Right hindlimb (tissue), 1 donor: ENCODE measurements at places on chromosomes 13 and 19.

GRCh38 chr13:44385847-44386246, 12.2 kb downstream of the SERP2 start:
- no peak for DNase-seq

GRCh38 chr13:31394506-31394905, 194.7 kb downstream of the B3GLCT start:
- no peak for DNase-seq

DNA sequence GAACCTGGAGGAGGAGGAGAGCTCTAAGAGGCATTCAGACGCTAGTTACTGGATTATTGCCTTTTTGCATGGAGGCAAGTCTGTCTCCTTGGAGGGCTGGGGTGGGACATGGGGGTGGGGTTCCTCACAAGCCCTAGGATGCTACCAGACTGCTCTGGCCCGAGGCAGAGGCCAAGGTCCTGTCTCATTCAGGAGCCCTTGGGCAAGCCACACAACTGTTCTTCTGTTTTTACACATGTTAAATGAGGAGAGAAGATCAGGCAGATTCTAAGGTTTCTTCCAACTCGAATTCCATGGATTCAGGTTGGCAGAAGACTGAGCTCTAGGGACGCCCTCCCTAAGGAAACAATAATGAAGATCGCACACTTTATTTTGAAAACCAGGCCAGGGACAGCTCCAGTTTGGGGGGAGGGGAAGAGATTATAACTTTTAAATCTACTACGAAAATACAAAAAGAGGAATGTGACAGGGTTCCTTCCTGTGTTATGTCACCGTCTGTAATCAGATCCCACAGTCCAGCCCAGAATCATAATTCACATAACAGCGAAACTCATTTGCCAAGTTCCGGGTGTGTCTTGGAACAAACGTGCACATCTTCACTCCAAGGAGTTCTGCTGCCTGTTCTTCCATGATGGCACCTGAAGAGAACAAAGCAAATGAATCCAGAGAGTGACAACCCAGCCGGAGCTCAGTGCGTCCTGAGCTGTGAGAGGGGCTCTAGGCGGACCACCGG, 25.2 kb downstream of the IL17D start:
- peak; percentile 79 for DNase-seq

- DNase-seq = no peak
Measured at GRCh38 chr13:22219709-22220108, 548.8 kb downstream of the FGF9 start.

DNA sequence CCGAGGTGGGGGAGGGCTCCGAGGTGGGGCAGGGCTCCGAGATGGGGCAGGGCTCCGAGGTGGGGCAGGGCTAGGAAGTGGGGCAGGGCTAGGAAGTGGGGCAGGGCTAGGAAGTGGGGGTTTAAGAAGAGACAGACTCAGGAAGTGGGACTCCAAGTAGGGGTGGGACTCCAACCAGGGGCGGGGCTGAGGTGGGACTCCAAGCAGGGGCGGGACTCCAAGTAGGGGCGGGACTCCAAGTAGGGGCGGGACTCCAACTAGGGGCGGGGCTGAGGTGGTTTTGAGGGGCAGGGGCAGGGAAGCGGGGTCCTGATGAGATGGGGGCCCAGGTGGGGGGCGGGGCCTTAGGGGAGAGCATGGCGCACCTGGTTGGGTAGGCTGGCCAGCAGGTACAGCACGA, 13.6 kb downstream of the CFD start:
- no peak for DNase-seq

GRCh38 chr13:39364947-39365468, 238.0 kb downstream of the LHFPL6 start:
- DNase-seq = no peak

DNA sequence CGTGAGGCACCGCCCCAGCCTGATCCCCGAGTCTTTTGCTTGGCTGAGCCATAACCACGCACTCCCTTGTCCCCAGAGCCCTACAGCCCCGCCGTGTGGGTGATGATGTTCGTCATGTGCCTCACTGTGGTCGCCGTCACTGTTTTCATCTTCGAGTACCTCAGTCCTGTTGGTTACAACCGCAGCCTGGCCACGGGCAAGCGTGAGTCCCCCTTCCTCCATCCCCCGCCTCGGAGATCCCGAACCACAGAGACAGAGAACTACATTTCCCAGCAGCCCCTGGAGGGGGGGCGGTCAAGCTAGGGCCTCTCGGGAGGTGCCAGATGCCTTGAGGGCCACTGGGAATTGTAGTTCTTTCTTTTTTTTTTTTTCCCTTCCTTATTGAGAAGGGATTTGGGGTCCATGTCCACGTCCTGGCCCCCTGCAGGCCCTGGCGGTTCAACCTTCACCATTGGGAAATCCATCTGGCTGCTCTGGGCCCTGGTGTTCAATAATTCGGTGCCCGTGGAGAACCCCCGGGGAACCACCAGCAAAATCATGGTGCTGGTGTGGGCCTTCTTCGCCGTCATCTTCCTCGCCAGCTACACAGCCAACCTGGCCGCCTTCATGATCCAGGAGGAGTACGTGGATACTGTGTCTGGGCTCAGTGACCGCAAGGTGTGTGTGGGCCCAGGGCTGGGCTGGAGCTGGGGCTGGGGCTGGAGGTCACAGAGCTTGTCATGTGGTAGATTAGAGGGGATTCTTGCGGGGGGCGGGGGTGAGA, 25.9 kb downstream of the GRIN2D start:
- DNase-seq = peak; percentile 58

DNA sequence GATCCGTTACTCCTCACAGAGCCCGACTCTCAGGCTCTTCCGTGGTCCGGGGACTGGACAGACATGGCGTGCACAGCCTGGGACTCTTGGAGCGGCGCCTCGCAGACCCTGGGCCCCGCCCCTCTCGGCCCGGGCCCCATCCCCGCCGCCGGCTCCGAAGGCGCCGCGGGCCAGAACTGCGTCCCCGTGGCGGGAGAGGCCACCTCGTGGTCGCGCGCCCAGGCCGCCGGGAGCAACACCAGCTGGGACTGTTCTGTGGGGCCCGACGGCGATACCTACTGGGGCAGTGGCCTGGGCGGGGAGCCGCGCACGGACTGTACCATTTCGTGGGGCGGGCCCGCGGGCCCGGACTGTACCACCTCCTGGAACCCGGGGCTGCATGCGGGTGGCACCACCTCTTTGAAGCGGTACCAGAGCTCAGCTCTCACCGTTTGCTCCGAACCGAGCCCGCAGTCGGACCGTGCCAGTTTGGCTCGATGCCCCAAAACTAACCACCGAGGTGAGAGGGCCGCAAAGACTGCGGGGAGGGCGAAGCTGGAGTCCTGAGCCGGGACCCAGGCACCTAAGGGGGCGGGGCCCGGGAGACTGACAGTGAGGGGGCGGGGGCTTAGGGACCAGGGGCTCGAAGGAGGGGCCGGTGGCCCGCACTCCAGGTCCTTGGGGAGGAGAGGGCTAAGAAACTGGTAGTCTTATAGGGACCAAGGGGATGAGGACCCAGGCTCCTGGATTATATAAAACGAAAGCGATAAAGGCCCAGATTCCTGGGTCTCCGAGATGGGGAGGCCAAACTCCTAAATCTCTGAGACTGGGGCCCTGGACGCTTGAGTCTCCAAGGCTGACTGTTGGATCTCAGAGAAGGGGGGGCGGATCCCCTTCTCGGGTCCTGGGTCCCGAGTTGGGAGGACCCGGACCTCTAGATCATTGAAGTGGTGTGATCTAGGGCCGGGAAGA, 2.0 kb downstream of the ETV2 start:
- DNase-seq = peak; percentile 90

GRCh38 chr13:33134213-33134612, 118.0 kb downstream of the KL start:
- no peak for DNase-seq
